ENCODE measurements at places on chromosomes 7 and 10. TPM values are rescaled to one million over a fixed set of nuclear protein-coding genes. Genes with fewer than 3 reads are reported as not detected.
A peak's percentile ranks its signal among the peaks of the same experiment; 100 is the strongest.

GRCh38 chr10:123562387-123562786 lies 103.8 kb upstream of the GPR26 start:
- no peak for DNase-seq

- no peak for DNase-seq
Observed at GRCh38 chr10:76554478-76554877, 1083.1 kb downstream of the KCNMA1 start.

- DNase-seq, result no peak
Observed at GRCh38 chr10:133357285-133358161, at the start of gene FUOM. TSS of gene FUOM (minus strand) at chr10:133358019. CDS start at chr10:133358007, 12 bp downstream.

- no peak for DNase-seq
Observed at GRCh38 chr10:23341004-23341403, 3.6 kb downstream of the C10orf67 start.

DNA sequence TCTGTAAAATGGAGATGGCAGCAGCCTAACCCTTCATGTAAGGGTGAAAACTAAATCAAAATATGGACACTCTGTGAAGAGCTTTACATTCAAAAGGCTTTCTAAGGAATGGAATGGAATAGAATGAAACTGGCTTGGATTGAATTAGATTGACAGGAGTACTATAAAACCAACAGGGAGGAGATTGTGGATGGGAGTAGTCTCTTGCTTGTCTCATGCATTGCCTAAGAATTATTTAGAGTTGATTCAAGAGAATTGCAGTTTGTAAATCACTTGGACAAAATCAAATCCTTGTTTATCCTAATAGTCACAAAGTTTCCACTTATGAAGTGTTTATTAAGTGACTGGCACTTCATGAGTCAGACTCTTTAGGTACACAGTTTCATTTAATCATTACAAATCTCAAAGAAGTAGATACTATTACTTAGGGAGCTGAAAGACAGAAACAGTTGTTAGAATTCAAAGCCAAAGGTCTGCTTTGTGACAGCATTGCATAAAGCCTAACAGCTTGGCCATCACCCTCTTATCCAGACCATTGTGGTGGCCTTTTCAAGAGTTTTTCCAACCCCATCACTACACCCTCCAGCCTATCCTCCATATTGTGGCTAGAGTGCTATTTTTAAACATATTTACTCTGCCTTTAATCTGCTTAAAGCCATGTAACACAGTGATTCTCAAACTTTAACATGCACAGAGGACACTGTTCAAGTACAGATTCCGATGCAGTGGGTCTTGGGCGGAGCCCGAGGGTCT lies 91.9 kb upstream of the GHITM start:
- DNase-seq, result no peak

DNA sequence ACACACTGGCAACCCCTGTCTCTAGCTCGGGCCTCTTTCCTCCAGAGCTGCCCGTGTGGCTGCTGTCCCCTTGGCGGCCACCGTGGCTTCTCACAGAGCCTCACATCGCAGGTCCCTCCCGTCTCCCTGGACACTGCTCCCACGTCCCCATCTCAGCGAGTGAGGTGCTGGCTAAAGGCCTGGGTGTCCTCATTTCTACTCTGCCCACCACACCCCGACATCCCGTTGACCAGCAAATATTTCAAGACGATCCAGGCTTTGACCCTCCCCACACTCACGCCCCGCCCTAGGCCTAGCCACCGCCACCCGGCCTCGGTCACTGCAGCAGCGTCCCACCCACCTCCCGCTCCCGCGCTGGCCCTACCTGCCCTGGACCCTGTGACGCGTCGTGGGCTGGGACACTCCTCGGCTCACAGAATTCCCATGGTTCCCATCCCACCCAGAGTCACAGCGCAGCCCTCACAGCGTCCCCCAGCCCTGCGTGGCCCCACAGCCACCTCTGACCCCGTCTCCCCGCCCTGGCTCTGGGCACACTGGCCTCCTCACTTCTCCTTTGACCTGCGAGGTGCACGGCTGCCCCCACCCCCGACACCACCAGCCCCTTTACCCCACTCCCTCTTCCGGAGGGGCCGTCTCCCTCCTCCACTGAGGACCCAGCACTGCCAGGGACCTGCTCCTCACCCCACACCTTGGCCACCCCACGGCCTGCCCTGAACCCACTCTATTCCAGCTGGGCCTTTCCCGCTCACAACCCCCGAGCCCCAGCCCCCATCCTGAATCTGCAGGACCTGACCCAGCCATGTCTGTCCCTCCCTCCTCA lies 6.9 kb downstream of the ADAP1 start:
- DNase-seq, result no peak

GRCh38 chr10:70253878-70254765 lies 20.9 kb upstream of the PPA1 start:
- no peak for DNase-seq

GRCh38 chr10:68826764-68827591 lies at the start of gene STOX1:
TSS of gene STOX1 (plus strand) at chr10:68827531. CDS start at chr10:68827624, 93 bp downstream.
- DNase-seq, result peak; percentile 58

The GDF2 gene
- not detected for total RNA-seq

The PIK3AP1 gene
- 40.0 TPM for total RNA-seq

The PSMC2 gene
- total RNA-seq, result 93.5 TPM

The SFTPA1 gene
- 0.22 TPM for total RNA-seq

The CPEB3 gene
- 2.3 TPM for total RNA-seq

The ACHE gene
- total RNA-seq, result 5.1 TPM

The FOXI2 gene
- total RNA-seq, result 1.7 TPM
